ENCODE measurements at places on chromosomes 5 and 9. TPM values are rescaled to one million over a fixed set of nuclear protein-coding genes. Genes with fewer than 3 reads are reported as not detected.

DNA sequence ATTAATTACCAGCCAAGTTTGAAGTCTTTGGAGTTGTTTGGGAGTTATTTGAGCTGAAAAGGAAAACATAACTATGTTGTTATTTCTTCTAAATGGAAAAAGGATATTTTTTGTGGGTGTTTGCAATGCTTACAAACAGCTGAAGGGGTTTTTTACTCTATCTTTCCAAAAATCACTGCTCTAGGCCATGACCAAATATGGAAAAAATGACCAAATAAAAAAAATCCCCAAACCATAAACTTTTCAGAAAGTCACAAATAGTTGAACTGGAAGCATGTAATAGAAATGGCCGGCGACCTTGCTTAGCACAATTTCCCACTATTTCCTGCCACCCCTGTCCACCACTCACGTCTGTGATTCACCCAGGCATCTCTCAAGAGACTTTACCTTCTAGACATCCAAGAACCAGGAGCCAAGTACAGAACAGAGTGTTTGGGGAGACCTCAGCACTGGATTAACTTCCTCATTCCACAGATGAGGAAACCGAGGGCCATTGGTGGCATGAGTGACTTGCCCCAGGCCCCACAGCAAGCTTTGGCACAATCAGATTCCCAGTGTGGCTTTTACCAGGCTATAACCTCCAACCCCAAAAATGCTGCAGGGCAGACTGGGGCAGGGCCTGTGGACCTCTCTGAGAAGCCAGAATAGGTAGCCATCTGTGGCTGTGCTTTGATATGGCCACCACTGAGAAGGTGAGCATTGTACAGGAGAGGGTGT is 84.5 kb downstream of the NRG2 start:
- DNase-seq = no peak

- no peak for DNase-seq
Observed at GRCh38 chr5:179858241-179858585, 404 bp downstream of the MRNIP start.

DNA sequence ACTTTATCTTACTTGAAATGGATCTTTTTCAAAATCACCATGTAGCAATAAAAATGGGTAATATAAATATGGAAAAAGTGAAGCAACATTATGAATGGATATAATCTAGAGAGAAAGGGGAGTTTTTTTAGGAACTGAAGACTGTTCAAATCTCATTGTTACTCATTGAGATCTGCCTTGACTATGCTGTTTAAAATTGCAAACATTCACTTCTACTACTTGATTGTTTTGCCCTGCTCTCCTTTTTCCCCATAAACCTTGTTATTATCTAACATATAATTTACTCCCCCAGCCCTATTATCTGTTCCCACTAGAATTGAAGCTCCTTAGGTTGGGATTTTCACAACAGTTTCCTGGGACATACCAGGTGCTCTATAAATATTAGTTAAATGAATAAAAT is 22.0 kb downstream of the PAM start:
- no peak for DNase-seq

DNA sequence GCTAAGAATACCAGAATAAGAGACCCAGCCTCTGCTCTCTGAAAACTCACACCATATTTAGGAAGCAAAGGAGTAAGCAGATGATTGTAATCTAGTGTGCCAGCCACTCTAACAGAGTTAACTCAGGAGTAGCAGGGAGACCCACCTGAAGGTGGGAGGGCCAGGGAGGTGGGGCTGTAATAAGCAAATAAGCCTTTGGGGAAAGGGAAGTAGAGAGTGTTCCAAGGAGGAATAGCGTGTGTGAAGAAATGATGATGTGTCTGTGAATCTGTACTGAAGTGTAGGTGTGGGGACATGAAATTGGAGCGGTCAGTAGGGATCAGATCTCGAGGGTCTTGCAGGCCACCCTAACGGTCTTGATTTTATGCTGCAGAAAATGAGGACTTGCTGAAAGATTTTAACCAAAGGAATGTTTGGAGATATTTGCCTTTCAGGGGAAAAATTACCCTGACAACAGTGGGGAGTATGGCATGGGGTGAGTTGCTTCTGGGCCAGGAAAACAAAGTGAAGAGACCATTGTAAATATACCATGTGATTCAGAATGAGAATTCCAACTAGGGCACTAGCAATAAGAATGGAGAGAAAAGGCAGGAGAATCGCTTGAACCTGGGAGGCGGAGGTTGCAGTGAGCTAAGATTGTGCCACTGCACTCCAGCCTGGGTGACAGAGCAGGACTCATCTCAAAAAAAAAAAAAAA is 44.1 kb upstream of the FSD1L start:
- no peak for DNase-seq

STOML2 gene
- total RNA-seq = 156 TPM

CDKN2B-AS1 gene
- total RNA-seq = not detected

DNA sequence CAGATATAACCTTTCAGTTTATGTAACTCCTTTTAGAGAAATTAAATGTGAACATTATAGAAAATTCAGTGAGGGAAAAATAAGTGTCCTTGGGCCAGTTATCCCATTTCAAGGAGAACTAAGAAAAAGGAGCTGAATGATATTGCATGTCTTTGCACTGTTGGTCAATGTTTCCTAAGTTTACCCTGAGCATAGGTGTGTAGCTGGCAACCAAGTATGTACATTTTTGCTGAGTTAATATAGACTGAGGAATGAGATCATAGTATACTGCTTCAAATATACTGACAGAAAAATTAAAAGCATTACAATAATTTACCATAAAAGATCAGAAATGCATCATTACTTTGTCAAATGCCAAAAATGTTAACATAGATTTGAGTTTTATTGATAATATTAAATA is 2128.7 kb upstream of the C9orf72 start:
- DNase-seq = no peak

- no peak for DNase-seq
Observed at GRCh38 chr9:97802276-97802675, 50.8 kb upstream of the FOXE1 start.

GRCh38 chr5:34474573-34475021 is 181.5 kb upstream of the RAI14 start:
- no peak for DNase-seq

GRCh38 chr5:93902288-93902687 is 160.9 kb upstream of the POU5F2 start:
- no peak for DNase-seq

GRCh38 chr9:126147936-126148870 is 178.4 kb upstream of the MVB12B start:
- no peak for DNase-seq

- DNase-seq = no peak
Observed at GRCh38 chr9:69357821-69358220, 32.8 kb downstream of the ENTREP1 start.

- no peak for DNase-seq
Observed at GRCh38 chr5:19058216-19058615, 929.8 kb downstream of the CDH18 start.

CCDC192 gene
- not detected for total RNA-seq

C5orf52 gene
- not detected for total RNA-seq

DNA sequence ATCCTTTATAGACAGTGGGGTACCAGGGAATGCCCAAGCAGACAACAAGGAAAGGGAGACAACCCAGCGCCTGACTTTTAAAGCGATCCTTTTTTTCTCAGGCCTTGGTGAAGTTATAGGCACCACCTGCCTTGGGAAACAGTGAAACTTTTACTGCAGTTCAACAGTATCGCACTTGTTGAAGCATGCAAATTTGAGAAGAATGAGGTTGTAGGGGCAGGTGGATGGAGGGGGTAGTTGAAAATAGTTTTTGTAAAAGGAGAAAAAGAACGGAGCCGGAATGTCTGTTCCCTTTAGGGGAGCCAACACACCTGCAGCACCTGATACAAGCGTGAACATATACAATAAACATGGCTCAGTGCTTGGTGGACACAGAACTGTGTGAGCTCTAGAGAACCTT is 190.2 kb upstream of the NR3C1 start:
- DNase-seq = no peak

EPB41L4A gene
- 21.5 TPM for total RNA-seq

GRCh38 chr9:127077644-127077946 is 44.8 kb downstream of the ANGPTL2 start:
- DNase-seq = no peak

BTNL8 gene
- 0.41 TPM for total RNA-seq

CCDC187 gene
- not detected for total RNA-seq

DNA sequence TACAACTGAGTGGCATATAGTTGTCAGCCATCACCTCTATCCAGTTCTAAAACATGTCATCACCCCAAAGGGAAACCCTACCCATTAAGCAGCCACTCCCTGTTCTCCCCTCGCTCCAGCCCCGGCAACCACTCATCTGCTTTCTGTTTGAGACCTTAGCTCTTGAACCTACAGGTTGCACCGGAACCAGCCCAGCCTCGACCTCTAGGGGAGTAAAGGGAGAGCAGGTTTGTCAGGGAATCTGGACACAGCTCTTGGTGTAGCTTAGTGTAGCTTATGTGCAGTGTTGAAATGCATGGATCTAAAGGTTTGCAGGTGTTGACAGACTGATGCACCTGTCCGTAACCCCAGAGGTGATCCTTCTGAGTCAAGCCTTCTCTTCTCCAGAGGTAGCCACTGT is 30.0 kb downstream of the NEURL1B start:
- no peak for DNase-seq

DNA sequence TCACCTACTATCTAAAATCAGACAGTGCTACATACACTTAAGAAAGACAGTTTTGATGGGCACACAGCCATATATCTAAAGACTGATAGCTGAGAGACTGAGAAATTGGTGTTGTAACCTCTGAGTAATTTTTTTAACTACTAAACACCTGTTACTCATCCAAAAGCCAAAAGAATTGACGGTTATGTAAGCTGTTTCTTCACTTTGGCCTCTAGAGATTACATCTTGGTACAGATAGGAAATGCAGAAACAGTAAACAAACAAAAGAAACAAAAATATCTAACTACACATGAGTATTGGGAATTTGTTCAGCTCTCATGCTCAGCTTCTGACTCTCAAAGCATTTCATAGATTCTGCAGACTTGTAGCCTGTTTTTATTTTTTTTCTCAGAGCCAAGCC is 152.1 kb upstream of the GAS1 start:
- no peak for DNase-seq

CDC23 gene
- 16.0 TPM for total RNA-seq

- DNase-seq = no peak
Observed at GRCh38 chr5:6349387-6349786, 29.0 kb downstream of the MED10 start.

GRCh38 chr9:125759764-125760129 is 12.6 kb downstream of the PBX3 start:
- DNase-seq = no peak

CDH6 gene
- total RNA-seq = 3.3 TPM

NME5 gene
- 3.9 TPM for total RNA-seq

- DNase-seq = no peak
Observed at GRCh38 chr9:95463148-95464060, 53.4 kb downstream of the PTCH1 start.

GRCh38 chr5:172064766-172065165 is 58.3 kb upstream of the FBXW11 start:
- DNase-seq = no peak

SPATA31D4 gene
- not detected for total RNA-seq

- peak; percentile 82 for DNase-seq
Observed at GRCh38 chr9:87516222-87516925, 18.7 kb downstream of the DAPK1 start.

GRCh38 chr5:58294598-58295305 is 165.1 kb downstream of the PLK2 start:
- DNase-seq = no peak

IFNB1 gene
- total RNA-seq = not detected

- no peak for DNase-seq
Observed at GRCh38 chr5:74105126-74105780, 479.3 kb downstream of the ARHGEF28 start.

NUTM2F gene
- total RNA-seq = not detected

DNA sequence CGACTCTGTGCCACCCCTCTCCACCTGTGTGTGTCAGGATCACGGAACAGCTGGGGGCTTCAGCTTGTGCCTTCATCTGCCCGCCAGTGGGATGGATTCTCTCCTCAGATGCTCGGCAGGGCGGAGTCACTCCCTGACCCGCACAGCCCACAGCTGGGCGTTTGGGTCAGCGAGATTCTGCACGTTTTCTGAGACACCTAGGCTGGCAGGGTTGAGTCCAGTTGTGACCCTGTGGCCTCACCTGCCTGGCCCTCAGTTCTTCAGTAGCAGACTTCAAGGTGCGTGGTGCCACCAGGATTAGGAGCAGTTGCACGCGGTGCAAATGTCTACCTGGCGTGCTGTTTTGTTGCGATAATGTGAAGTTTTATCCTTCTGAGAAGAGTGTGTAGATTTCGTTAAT is 5.0 kb downstream of the NDUFS6 start:
- no peak for DNase-seq

CD180 gene
- total RNA-seq = 1.6 TPM

GRIA1 gene
- not detected for total RNA-seq

FAM153A gene
- 1.4 TPM for total RNA-seq

DNA sequence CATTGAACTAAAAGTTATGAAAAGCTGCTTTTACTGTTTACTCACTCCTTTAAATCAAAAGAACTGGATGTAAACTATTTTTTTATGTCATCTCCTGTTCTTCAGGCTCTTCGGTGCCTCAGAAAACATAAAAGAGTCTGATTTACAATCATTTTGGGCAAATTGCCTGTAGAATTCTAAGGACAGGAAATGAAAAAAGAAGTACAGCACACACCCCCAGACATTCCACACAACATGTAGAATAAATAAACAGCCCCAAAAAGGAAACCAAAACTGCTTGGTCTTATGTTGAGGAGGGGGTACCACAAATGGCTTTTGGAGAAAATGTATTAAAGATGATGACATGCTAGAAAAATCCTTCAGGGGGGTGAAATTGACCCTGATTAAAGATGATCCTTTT is 57.2 kb downstream of the ITGA1 start:
- DNase-seq = no peak

GRCh38 chr5:131022811-131023497 is 142.1 kb downstream of the HINT1 start:
- no peak for DNase-seq

EPB41L4B gene
- total RNA-seq = 8.1 TPM

GFI1B gene
- 0.43 TPM for total RNA-seq

SNX2 gene
- 41.4 TPM for total RNA-seq

- DNase-seq = no peak
Observed at GRCh38 chr5:53321721-53322120, 158.7 kb upstream of the FST start.

- DNase-seq = no peak
Observed at GRCh38 chr9:127334725-127335124, 62.2 kb upstream of the SLC2A8 start.

- no peak for DNase-seq
Observed at GRCh38 chr9:113158446-113158845, 7.6 kb downstream of the SLC31A2 start.

P4HA2 gene
- 88.7 TPM for total RNA-seq

GRCh38 chr5:14925326-14925725 is 53.7 kb upstream of the ANKH start:
- no peak for DNase-seq

S100Z gene
- not detected for total RNA-seq
